T-helper 17 cell (primary cell): ENCODE measurements at places on chromosomes 16 and 17. TPM values are rescaled to one million over a fixed set of nuclear protein-coding genes. Genes with fewer than 3 reads are reported as not detected.

- no peak for DNase-seq
These were observed 89.6 kb upstream of the MAF start for GRCh38 chr16:79690159-79690558.

The MPG gene
- 24.3 TPM for total RNA-seq

The ASIC2 gene
- total RNA-seq = not detected

- DNase-seq = no peak
These were observed 99.3 kb upstream of the C17orf78 start for GRCh38 chr17:37276475-37276874.

GRCh38 chr16:1913327-1914083, 4.7 kb downstream of the HS3ST6 start:
- no peak for DNase-seq

DNA sequence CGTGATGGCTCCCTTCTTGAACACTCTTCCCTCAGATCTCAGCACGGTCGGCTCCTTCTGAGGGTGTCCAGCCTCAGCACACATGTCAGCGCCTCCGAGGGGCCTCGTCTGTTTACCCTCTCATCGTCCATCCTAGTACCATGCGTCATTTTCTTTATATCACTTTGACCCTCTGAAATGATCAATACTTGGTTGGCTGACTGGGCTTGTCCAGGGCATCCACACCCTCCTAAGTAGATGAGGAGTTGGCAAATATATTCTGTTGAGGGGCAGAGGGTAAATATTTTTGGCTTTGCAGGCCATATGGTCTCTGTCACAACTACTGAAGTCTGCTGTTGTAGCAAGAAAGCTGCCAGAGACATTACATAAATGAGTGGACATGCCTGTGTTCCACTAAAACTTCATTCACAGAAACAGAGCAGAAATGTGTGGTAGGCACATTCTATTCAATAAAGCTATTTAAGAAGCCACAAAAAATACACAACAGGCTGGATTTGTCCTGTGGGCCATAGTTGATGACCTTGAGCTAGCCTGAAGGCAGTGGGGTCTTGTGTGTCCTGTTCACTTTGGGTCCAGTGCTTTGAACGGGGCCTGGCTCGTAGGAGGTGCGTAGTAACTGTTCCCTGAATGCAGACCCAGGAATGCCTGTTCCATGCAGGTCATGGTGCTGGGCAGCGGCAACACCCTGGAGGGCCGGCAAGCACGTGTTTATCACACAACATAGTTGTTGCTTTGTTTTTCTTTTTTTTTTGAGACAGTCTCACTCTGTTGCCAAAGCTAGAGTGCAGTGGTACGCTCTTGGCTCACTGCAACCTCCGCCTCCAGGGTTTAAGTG, 185.8 kb downstream of the SNX29 start:
- no peak for DNase-seq

DNA sequence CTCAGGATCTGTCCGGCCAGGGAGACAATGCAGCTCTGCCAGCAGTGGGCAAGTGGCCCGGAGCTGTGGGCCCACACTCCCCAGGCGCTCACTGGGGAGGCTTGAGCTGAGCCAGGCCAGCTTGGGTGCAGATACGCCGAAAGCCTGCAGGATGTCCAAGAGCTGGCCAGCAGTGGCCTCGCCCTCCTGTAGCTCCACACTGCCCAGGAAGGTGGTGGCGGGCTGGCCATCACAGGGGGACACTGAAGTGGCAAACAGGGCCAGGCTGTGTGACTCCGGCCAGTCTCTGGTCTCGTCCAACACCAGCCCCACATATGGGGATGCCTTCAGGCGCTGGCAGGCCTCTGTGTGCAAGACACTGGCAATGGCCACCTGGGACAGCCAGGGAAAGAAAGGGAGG, 9.6 kb downstream of the C17orf113 start:
- no peak for DNase-seq

GRCh38 chr17:17985153-17985552, 12.5 kb downstream of the DRC3 start:
- no peak for DNase-seq

GRCh38 chr16:84673203-84673535, 24.9 kb downstream of the KLHL36 start:
- no peak for DNase-seq

The PRCD gene
- total RNA-seq = not detected

DNA sequence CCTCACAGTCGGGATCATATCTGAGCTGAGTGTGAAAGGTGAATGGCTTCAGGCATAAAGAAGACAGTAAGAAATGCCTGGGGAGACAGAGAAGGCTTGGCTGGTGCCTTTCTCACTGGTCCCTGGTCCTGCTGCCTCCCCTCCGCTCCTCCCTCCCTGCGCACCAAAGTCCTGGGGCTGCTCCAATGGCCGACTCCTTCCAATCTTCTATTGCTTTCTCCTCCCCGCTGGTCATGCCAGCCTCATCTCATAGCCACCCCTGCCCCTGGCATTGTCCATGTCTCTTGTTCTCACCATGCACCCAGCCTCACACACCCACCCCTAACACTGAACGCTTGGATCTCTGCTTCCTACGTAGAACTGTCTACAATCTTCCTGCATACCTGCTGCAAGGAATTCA, 18.0 kb downstream of the TLE7 start:
- DNase-seq = no peak

DNA sequence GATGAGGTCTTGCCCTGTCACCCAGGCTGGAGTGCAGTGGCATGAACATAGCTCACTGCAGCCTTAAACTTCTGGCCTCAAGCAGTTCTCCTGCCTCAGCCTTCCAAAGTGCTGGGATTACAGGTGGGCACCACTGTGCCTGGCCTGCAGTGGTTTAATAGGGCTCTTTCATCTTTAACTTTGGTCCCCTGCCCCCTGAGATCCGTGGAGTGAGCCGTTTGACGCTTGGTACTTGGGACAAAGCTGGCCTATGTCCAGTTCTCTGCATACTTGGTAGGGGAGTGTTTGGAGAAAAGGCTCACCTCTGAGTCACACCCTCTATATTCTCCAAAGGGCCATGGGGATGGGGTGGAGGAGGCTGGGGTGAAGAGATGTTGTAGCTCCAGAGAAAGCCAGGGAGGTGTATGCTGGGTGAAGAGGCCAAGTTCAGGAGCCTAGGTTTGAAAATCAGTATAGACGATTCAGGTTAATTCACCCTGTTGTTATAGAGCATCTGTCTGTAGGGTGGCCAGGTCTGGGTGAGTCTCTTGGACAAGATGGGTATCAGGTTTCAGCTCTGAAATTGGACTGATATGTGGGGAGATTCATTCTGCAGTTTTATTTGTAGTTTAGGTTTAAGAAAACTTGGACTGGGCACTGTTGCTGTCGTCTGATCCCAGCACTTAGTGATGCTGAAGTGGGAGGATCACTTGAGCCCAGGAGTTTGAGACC, 17.6 kb downstream of the ABCC1 start:
- no peak for DNase-seq

DNA sequence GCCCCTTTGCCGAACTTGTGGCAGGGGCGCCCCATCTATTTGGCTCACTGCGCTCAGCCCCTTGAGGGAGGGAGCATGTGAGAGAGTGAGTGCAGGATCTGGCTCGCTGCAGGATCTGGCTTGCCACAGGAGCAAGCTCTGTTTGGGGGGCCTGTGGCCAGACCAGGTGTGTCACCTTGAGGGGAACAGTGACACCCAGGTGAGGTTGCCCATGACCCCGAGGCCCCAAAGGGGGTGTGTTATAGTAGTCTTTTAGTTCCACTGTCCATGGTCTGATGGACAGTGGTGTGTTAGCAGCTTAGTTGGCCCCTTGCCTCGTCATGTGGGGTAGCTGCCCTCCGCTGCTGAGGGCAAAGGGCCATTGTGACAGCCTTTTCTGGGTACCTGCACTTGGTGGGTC, 41.6 kb downstream of the CCDC42 start:
- DNase-seq = no peak

The RASL10B gene
- 0.10 TPM for total RNA-seq

- no peak for DNase-seq
These were observed 6.3 kb downstream of the HAGH start for GRCh38 chr16:1820096-1820945.

DNA sequence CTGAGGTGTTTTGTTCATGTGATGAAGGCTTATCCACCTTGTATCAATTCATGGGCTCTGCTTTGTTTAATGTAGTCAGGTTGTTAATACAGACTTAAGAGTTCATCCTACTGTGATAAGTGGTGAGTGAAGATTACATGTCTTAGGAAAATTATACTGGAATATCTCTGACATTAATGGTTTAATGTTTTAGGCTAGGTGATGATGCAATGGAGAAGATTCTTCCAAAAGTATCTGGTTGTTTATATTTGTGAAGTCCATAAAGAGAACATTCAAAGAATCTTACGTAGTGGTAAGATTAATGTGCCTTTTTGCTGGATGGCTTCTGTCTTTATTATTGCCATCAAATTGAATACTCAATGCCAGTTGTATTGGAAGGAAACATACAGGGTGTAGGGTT, 236.4 kb downstream of the BCAS3 start:
- no peak for DNase-seq

DNA sequence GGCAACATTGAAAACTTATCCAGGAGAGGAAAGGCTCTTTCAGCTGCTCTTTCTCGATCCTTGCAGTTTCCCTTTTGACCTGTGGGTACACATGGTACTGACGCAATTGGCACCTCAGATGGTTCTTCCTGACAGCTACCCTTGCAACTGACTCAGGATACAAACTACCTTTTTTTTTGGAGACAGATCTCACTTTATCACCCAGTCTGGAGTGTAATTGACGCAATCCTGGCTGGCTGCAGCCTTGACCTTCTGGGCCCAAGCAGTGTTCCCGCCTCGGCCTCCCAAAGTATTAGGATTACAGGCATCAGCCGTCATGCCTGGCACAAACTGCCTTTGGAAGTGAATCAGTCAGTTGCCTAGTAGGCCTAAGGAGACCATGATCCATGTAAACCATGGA, 607.2 kb downstream of the WWOX start:
- no peak for DNase-seq

- DNase-seq = no peak
These were observed 128.5 kb downstream of the MRTFB start for GRCh38 chr16:14199624-14200023.
